Activated CD4-positive, alpha-beta memory T cell treated with anti-CD3 and anti-CD28 coated beads for 36 hours (primary cell): ENCODE measurements at places on chromosomes 4 and X. TPM values are rescaled to one million over a fixed set of nuclear protein-coding genes. Genes with fewer than 3 reads are reported as not detected.

Gene TCEAL7
- not detected for total RNA-seq

Gene UCHL1
- total RNA-seq = 0.99 TPM

Gene FHIP1A
- total RNA-seq = 0.46 TPM

Gene C1GALT1C1
- 19.7 TPM for total RNA-seq

Gene GUCY1B1
- total RNA-seq = 0.24 TPM
